ENCODE measurements at places on chromosomes 7 and 10.
A peak's percentile ranks its signal among the peaks of the same experiment; 100 is the strongest.

GRCh38 chr7:2032030-2032875 lies 200.5 kb downstream of the MAD1L1 start:
- DNase-seq, result no peak

DNA sequence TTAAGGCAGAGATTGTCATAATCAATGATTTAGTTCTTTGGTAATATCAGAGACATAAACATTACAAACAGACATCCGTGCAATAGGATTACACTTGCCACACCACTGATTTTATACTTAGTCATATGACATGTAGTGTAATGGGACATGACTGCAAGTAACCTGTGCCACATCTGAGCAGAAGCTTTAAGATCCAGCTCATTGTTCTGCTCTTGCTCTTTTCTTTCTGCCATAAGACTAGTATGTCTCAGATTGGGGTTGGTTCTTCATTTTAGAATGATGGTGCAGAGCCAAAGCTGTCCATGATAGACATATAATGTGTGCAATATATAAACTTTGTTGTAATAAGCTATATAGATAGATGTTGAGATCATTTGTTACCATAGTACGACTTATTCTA lies 119.7 kb upstream of the SEMA3A start:
- no peak for DNase-seq

- DNase-seq, result no peak
These were observed 956 bp upstream of the GJC3 start for GRCh38 chr7:99930376-99930775.

GRCh38 chr7:133804127-133804526 lies 323.0 kb upstream of the LRGUK start:
- no peak for DNase-seq

- DNase-seq, result no peak
These were observed 115.4 kb downstream of the ZMIZ1 start for GRCh38 chr10:79184145-79184625.

- no peak for DNase-seq
These were observed 32.7 kb upstream of the NRF1 start for GRCh38 chr7:129578829-129579228.

DNA sequence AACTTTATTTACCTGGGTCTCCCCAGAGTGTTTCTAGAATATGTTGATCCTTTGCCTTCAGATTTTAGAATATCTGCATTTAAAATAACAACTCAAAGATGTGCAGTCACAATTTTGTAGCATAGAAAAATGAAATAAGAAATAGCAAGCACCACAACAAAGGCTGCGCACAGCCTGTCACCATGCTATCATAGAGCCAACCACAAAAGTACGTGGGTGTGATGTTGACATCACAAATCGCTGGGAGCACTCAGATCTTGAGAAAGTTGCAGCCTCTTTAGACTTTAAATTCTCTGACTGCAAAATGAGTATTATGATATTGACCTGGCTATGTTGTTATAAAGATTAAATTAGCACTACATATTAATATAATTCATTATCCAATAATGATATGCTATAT lies 177.9 kb downstream of the TNS3 start:
- DNase-seq, result no peak

DNA sequence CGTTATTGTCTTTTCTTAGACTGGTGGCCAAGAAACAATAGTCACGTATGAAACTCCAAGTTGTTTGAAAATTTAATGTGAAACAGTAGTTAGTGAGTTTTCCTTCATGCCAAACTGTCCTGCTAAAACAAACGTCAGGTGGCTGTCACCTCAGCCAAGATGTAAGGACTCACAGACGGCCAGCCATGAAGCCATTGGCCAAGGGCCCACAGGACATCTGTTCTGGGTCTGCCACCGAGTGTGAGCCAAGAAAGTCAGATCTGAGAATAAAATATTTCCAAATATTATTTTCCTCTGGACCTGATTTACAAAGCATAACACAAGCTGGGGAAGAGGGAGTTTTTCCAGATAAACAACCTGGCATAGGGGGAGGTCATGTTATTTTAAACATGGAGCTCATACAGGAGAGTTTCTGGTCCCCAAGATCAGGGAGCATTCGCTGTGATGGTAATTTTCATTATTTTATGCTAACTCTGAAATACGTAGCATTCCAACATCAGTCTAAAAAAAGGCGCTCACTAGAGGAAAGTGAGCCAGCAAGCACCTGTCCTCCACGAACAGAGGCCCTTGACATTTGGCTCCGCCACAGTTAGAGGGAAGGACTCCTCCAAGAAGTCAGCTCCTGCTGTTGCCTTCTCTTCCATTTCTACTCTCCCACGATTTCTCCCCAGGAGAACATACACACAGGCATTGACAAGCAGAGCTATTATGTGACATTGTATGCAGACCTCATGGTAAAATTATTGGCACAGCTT lies 38.9 kb upstream of the LANCL2 start:
- no peak for DNase-seq

DNA sequence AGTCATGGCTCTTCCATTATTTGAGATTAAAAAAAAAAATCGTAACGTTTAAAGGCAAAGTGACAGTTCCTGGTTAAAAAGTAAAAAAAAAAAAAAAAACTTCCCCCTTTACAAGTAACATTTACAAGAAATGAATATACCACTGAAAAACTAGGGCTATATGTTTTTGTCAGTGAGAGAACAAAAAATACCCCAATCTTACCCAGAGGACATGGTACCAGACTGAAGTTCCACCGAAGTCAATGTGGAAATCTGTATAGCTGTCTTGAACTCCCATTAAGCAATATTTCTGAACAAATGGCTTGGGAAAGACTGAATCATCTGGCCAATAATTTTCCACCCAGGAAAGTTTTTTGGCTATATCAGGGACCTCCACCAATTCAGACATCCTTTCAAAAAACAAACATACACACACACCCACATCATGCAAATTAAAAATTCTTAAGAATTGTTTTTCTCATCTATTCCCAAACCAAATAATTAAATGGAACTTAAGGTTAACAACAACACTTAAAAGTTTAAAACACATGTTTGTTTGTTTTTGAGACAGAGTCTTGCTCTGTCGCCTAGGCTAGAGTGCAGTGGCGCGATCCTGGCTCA lies 50.2 kb downstream of the KDM7A start:
- DNase-seq, result no peak

GRCh38 chr10:15043674-15044073 lies at the start of gene OLAH:
TSS of gene OLAH (plus strand) at chr10:15043943. CDS start at chr10:15047289, 3,346 bp downstream.
- DNase-seq, result no peak

DNA sequence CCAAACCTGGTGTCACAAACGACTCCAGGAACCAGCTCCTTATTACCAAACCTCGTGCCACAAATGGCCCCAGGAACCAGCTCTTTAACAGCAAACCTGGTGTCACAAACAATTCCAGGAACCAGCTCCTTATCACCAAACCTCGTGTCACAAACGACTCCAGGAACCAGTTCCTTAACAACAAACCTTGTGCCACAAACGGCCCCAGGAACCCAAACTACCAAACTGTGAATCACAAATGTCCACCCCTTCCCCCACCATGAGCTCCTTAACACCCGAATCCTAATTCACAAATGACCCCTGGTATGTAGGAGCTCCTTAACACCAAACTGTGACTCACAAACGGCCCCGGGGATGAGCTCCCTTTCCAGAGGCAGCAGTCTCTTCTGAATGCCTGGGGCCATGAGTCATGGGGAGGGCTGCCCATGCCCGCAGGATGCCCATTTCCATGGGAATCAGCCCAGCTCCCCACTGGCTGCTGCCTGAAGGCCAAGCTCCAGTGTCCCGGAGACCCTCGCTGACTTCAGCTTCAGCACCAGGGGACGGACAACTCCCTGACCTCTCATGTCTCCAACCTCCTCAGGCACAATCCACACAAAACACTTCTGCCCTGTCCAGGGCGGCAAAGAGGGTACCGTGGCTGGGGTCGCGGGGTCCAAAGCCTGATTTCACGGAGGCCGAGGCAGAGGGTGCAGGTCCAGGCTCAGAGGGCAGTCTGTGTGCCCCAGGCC lies 213.1 kb downstream of the ELFN1 start:
- no peak for DNase-seq

DNA sequence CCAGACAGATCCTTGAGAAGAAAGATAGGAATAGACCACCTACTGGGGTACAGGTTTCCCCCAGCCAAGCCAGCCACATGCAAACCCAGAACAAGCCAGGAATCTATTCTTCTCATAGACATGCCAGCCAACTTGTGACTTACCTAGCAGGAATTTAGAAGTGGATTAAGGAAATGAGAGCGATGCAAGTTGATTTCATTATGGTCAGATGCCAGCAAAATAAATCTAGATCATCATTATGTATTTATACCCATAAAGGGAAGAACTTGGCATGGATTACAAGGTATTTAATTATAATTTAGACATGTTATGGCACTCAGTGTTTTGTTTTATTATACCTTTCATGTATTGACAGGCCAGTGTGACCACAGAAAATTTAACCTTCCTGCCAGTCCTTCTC lies 32.8 kb downstream of the SLC35G1 start:
- no peak for DNase-seq

- peak; percentile 78 for DNase-seq
These were observed 17.3 kb upstream of the NRBF2 start for GRCh38 chr10:63115732-63116383.

DNA sequence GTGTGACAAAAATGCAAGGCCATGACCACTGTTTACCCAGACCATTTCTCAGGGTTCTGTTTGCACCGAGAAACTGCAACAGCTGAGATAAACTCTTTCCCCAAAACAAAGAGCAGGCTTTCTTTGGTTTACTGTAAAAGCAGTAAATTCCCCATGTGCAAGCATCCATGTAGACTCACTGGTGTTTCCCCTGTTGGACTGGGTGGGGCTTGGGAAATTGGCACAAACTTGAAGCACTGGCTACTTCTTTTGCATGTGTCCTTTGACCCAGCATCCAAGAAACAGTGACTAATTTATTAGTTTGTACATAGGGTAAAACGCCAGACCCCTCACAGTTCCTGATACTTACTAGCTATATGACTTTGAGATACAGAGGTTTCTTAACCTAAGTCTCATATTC lies 12.3 kb downstream of the IQUB start:
- DNase-seq, result no peak

DNA sequence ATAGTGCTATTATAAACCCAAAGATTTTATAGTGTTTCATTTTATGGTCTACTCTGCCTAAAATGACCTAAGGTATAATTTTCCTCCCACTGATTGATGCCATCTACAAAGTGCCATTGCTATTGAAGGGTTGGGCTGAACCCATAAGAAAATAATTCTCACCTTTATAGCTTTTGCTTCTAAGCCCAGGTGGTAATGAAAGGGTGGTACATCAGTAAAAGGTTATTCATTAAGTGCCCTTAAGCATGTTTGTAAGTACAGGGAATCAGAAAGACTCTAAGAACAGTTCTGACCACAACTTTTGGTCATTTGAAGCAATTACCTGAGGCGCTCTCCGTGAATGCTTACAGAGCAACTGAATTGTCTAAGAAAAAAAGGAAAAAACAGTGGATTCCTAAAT lies 1247.3 kb downstream of the NXPH1 start:
- DNase-seq, result no peak

DNA sequence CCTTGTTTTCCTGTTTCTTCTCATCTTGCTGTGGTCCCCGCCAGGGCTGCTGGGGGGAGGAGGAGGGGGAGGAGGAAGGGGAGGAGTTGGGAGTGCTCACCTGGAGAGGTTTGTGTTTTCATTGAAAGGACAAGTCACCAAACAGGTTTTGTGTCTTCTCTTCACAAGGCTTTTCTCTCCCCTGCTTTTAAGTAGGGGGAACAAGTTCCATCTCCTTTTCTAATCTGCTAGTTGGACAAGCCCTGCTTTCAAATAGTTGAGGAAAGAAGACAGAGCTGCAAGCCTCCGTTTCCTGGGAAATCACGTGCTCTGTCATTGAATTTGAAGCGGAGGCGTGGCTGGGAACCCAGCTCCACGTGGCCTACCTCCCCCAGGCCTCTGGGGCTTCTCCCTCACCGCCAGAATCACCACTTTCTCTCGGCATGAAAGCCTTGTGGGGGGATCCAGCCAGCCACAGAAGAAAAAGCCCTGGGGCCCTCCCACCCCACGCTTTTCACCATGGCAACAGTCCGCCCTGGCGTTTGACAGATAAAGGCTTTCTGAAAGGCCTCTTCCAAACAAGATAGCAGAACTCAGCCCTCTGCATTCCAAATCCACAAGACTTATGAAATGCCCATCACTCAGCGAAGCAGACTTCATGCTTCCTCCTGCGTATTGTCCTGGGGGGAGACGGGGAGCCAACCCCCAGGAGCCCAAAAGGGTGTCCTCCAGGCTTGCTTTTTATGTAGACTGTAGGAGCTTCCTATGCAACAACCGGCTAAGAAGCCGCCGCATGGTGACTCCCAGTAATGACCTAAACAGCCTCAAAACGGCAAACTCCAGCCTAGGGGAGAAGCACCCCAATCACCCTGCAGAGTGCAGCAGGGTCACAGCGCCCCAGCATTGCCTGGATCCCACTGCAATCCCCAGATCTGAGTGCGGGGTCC lies 51.7 kb downstream of the PROSER2 start:
- peak; percentile 6 for DNase-seq

DNA sequence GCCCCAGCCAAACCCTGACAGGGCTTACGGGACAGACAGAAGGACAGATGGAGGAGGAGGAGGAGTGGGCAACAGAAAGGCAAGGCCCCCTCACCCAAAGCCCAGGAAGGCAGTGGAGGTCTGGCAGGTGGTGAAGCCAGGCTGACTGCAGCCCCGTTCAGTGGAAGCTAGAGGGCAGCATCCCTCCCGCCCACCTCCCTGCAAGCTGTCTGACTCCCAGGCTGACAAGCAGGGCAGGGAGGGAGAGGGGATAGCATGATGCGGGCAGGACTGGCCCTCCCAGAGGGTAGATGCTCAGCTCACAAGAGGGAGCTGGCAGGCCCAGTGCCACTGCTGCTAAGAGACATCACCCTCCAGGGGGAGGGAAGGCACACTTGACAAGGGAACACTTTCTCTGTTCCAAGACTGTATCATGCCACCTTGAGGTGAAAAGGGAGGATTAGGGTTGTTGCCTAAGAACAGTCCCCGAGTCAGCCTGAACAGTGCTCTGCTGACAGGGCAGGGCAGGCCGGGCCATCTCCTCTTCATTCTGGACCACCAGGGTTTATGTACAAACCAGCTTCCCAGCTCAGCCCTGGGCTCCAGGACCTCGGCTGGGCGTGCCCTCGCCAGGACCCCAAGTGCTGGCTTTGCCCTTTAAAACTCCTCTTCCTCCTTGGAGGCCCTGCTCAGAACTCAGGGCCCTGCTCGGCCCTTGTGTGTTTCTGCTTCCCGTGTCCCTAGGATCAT lies 61.8 kb downstream of the RASGEF1A start:
- DNase-seq, result peak; percentile 34

DNA sequence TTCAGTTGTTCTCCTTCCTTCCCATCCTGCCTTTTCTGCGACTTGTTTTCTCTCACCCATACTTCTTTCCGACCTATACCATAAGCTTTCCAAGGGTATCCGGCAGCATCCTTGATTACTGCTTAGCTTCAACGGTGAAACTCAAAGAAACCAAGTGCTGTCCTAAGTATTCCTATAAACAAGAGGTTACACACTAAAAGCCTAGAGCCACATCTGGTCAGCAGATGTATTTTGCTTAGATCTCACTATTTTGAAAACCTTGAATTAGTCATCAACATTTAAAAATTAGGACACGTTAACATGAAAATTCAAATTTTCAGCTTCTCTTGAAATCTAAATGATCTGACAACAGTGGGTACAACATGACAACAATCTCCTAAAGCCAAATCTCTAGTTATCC lies 20.0 kb downstream of the ARHGAP21 start:
- DNase-seq, result no peak
